ENCODE measurements at places on chromosomes 4 and X. TPM values are rescaled to one million over a fixed set of nuclear protein-coding genes. Genes with fewer than 3 reads are reported as not detected.

The SSX2B gene
- total RNA-seq: not detected

- no peak for DNase-seq
Measured at GRCh38 chr4:107283587-107284559, 247.8 kb upstream of the DKK2 start.

GRCh38 chrX:86021652-86022289 is 25.6 kb downstream of the CHM start:
- no peak for DNase-seq

DNA sequence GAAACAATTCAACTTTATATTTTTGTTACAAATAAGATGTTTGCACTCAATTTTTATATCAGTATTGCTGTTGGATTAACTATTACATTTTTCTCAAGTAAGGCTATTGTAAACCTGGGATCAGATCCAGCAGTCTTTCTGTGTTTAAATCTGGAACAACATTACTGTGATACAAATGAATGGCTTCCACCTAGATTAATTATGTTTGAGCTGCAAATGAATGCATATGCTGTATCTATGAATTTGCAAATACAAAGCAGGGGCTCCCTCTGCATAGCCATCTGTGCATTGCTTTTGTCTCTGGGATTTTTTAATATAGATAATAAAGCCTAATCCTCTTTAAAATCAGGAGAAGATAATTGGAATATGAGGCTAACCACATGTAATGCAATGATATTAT is 69.8 kb upstream of the NEIL3 start:
- no peak for DNase-seq

DNA sequence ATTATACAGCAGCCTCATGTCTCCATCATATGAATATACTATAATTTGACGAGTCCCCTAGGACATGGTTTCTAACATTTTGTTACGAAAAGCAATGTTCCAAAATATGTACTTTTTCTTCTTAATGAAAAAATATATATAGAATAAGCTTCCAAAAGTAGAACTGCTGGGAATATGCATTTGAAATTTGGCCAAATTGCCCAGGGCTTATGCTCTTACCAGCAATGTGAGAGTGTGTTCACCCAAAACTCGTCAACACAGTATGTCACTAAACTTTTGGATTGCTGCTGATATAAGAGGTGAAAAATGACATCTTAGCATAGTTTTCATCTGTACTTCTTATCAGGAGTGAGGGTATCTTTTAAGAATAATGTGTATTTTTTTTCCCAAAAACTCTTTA is 64.6 kb upstream of the STIM2 start:
- no peak for DNase-seq

DNA sequence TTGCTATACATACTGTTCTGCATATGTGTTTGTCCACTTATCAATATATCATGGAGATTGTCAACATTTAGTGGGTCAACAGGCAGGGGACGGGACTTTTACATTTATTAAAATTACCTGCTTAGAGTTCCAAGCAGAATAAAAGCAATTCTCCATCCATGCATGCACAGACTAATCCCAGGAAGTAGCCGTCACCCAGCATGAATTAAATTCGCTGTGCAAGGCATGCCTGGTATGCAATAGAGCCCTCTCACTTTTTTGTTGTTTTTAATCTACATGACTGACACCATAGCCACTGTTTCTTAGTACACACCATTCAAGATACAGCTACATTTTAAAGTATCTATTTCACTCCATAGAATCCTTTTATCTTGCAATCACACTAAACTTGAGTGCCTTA is 108.9 kb downstream of the USP46 start:
- DNase-seq: no peak

- DNase-seq: no peak
Measured at GRCh38 chrX:103393487-103393886, 17.1 kb downstream of the BEX3 start.

DNA sequence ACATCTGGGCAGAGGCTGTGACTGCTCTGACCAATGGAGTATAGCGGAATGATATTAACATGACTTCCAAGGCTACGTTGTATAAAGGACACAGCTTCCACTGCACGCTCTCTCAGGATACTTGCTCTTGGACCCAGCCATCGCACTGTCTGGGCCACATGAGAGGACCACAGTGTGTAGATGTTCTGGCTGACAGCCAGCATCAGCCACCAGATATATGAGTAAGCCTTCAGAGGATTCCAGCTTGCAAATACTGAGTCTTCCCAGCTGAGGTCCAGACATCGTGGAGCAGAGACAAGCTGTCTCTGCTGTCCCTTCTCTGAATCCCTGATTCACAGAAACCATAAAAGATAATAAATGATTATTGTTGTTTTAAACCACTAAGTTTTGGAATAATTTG is 146.8 kb upstream of the USP9X start:
- DNase-seq: no peak

The NUDT10 gene
- total RNA-seq: 1.4 TPM

DNA sequence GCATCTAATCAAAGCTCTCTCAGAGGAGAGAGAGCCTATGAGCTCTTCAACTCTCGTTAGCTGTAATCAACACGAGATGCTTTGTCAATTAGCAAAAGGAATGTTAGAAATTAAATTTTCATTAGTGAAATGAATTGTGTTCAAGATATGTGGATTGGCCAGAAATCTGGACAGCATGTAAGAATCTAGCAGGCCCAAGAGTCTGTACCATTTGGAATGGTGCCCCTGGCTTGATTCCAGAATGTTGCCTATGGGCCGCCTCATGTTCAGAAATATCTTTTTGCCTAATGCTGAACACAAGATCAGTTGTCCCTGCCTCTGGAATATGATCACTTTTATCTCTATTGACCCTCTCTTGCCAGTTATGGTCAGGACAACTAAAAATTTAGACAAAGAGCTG is 88.2 kb downstream of the RBM46 start:
- no peak for DNase-seq

DNA sequence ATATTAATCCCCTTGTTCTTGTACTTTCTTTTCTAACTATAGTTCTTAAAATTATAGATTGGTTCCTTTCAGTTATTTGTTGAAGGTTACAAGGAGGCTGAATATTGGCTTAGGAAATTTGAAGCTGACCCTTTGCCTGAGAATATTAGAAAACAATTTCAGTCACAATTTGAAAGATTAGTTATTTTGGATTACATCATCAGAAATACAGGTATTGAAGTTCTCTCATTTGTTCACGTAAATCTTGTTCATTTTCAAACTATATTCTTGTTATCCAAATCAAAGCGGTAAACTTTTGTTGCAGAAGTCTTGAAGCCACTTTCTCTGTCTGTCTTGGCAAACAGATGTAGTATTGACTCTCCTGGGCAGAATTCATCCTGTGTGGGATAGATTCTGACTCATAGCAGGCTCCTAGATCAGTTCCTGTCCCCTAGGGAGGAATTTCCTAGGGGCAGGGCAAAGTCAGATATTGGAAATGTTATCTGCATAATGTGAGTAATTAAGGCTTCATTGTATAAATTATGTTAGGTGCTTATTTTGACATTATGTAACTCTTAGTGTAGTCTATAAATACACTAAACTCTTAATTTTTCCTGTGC is 25.2 kb downstream of the PI4K2B start:
- DNase-seq: no peak

The CD38 gene
- total RNA-seq: 7.3 TPM

- DNase-seq: no peak
Measured at GRCh38 chrX:152635941-152636340, 1.8 kb upstream of the GABRQ start.
